SHP77 treated with DMSO at 0.1 percent for 48 hours (cell line): ENCODE measurements at places on chromosomes 5 and 9.

DNA sequence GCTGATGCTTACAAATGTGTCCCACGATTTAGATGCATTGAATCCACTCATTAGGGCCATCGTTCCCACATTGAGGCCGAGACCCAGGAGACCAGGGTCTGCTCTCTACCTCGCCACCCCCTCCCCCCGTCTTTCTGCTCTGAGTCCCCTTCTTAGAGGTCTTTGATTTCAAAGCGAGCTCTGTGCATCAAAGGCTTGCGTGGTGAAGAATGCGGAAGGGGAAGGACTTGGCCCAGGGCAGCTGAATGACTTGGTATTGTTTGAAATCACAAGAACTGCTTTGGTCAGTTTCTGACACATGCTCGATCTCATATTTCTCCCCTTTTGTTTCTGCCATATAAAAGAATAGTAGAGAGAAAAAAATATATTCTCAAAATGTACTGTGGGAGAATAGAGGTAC lies 78.3 kb upstream of the IRX1 start:
- DNase-seq, result no peak

GRCh38 chr9:108416324-108416723 lies 439.5 kb downstream of the ACTL7B start:
- DNase-seq, result no peak

- peak; percentile 56 for DNase-seq
Measured at GRCh38 chr5:30401479-30402058, 791.9 kb upstream of the CDH6 start.

- DNase-seq, result no peak
Measured at GRCh38 chr5:26259081-26259480, 779.3 kb downstream of the CDH9 start.

DNA sequence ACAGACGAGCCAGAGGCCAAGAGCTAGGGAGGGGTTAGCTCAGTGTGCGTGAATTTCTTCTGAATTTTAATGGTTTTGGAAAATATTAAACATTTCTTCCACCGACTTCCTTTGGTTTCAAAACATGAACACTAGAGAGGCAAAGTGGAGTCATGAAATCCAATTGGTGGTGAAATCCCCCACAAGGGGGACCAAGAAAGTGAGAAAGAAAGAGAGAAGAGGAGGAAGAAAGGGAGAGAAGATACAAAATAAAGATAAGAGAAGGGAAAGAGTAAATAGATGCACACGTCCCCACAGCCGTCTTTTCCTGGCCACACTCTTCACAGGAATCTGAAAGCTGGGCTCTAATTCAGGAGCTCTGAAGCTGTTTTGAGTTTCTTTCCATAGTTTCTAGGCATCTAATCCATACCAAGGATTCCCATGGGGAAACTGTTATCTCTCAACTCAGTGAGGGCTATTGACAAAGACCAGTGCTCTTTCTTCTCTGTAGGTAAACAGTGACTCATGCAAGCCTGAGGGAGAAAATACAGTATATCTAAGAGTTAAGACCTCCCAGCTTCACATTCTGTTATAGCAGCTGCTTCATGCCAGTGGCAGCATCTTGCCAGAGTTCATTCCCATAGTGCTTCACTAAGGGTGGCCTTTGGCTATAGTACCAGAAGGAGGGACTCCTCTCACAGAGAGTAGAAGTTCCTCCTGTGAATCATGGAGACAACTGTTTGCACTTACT lies 115.8 kb upstream of the LIFR start:
- peak; percentile 25 for DNase-seq

GRCh38 chr9:16611983-16612382 lies 258.5 kb downstream of the BNC2 start:
- no peak for DNase-seq

DNA sequence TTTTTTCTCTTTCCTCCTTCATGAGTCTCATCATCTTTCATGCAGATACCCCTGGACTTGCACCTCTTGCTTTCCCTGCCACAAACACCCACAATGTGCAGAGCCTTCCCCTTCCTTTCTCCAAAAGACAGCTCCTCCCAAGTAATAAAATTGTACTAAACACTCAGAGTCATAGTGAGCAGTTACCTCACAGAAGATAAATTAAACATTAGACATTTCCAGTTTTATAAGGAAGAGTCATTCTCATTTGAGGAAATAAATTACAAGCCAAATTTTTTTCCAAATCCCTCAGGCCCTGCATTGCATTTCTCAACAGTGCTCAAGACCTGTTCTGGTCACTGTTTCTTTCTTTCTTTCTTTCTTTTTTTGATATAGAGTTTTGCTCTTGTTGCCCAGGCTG lies 131.5 kb downstream of the ATPSCKMT start:
- no peak for DNase-seq

- no peak for DNase-seq
Measured at GRCh38 chr5:518721-519120, 5.5 kb downstream of the SLC9A3 start.

GRCh38 chr9:4126184-4126865 lies 173.5 kb downstream of the GLIS3 start:
- no peak for DNase-seq

GRCh38 chr5:106085136-106085535 lies 1585.6 kb downstream of the EFNA5 start:
- DNase-seq, result no peak

- no peak for DNase-seq
Measured at GRCh38 chr5:121867403-121867802, 15.7 kb downstream of the FTMT start.

GRCh38 chr9:136147038-136147889 lies 28.6 kb upstream of the TMEM250 start:
- DNase-seq, result no peak

DNA sequence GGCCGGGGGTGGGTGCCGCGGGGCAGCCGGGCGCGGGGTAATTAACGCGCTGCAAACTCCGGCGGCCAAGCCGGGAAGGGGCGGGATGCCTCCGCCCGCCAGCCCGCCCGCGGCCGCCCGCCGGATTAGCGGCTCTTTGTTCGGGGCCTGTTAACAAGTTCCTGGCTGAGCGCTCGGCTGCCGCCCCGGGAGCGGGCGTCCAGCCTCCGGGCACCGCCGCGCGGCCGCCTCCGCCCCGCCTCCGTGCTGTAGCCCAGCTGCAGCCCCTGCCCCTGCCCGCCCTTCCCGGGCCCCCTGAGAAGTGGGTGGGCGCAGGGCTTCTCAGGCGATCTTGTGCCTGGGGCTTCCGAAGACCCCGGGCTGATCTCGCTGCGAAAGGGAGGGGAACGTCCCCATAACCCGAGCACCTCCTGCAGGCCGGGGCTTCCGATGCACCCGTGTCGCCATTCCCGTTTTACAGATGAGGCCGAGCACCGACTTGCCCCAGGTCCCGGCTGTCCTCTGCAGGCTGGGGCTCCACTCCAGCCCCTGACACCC lies 7.5 kb downstream of the UNC5A start:
- no peak for DNase-seq

DNA sequence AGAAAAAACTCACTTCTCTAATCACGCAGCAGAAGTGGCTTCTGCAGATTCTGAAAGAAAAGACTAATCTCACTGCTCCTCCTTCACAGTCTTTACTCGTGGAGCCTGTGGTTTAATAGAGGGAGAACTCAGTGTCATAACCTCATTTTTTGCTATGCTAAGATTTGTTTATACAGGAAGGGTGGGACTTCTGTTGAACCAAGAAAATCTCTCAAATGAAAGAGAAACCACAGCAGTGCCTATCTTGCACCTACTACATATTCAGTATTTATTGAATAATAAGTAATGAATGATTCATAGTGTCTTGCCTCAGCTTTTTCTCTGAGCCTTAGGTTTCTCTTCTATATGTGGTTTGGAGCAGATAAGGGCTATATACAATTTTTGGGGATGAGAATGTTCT lies 136.1 kb upstream of the DMAC1 start:
- DNase-seq, result no peak

- no peak for DNase-seq
Measured at GRCh38 chr9:31519011-31519410, 865.4 kb upstream of the ACO1 start.

DNA sequence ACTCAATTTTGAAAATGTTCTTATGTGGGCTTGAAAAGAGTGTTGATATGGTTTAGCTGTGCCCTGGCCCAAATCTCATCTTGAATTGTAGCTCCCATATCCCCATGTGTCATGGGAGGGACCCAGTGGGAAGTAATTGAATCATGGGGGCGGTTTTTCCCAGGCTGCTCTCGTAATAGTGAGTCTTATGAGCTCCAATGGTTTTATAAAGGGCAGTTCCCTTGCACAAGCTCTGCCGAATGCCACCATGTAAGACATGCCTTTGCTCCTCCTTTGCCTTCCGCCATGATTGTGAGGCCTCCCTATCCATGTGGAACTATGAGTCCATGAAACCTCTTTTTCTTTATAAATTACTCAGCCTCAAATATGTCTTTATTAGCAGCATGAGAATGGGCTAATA lies 71.0 kb downstream of the USP20 start:
- no peak for DNase-seq

DNA sequence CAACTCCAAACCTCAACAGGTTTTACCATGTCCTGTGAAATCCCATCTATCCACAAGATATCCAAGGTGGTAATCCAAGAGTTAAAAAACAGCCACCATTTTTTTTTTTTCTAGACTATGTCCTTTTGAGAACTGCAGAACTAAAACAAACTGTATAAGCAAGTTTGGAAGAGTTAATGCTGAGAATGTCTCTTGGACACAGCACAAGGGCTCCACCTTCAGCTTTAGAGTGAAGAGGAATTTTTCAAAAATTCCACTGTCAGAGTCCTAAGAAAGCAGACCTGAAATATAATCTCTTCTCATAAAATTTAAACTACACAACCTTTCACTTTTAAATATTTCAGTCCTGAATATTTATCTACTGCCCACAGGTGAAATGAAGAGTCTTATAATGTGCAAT lies 167.8 kb upstream of the CCNG1 start:
- no peak for DNase-seq

GRCh38 chr9:135278586-135278985 lies 191.1 kb downstream of the OLFM1 start:
- DNase-seq, result peak; percentile 46

GRCh38 chr5:97508864-97509263 lies 325.8 kb upstream of the RIOK2 start:
- DNase-seq, result no peak

DNA sequence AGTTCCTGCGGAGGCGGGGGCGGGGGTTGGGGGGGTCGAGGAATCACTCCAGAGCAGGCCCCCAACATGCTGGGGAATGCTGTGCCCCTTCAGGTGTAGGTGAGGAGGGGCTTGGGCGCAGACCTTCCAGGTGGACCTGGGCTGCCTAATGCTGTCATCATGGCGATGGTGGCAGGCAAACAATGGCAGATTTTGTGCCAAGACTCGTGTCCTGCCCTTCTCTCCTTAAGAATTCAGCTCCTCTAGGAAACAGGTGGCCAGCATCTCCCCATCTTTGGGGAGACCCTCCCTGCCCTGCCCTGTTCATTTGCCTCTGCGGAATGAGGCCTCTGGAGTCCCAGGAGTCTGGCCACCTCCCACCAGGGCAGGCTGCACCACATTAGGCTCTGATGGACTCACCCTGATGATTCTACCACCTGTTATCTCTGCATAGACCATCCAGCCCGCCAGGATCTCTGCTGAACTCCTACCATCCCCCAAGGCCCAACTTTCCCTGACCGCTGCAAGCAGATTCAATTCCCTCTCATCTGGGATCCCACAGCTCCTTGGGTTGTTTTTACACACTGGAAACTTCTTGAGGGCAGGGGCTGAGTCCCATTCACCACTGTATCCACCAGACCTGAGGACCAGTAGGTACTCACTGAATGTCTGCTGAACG lies 10.9 kb upstream of the SLC25A51 start:
- DNase-seq, result no peak

- no peak for DNase-seq
Measured at GRCh38 chr9:89447416-89447815, 50.5 kb downstream of the SEMA4D start.

DNA sequence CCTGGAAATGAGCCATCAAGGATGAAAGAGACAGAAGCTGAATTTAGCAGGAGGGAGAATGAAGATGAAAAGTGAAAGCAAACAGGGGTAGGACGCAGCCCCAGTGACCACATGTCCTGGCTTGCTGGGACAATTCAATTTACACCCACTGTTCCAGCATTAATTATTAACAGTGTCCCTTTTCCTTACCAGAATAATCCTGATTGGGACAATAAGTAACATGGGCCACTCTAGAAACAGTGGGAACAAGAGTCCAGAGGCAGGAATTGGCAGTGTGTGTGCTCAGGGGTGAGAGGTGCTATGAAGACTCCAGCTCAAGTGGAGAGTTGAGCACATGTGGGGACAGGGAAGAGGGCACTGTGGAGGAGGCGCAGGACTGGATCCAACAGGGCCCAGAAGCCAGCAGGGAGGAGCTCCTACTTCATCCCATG lies 147.1 kb downstream of the C5orf15 start:
- no peak for DNase-seq
